GOT3 (cell line): ENCODE measurements at places on chromosomes 1 and 21.

DNA sequence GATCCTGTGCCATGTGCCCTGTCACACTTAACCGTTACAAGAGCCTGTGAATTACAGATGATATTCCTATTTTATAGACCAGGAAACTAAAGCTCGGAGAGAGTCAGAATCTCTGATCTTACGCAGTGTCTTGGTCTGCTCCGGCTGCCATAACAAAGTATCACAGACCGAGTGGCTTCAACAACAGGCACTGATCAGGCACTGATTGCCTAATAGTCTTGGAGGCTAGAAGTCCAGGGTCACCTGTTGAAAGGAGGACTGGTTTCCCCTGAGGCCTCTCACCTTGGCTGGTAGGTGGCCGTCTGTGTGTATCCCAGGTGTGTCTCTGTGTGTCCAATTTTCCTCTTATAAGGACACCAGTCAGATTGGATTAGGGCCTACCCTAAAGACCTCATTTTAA lies 31.5 kb upstream of the KCNE2 start:
- no peak for DNase-seq

GRCh38 chr1:178142806-178143205 lies 48.9 kb downstream of the RASAL2 start:
- DNase-seq = no peak

DNA sequence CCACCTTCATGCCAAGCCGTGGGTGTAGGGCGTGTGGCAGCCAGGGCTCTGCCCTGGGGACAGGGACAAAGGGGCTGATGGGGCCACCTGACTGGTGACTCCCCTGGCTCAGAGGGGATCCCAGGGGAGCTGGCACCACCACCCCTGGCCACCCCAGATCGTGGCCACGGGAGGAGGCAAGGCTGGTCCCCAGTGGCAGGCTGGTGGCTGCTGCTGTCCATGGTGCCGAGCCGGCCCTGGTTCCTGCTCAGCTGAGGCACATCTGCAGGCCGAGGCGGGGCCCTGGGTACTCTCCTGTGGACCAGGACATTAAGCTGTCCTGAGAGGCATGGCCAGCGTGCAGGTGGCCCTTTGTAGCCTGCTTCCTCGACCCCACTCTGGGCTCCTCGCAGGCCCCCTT lies 6.5 kb downstream of the PLCH2 start:
- no peak for DNase-seq

GRCh38 chr1:200316148-200316803 lies 93.6 kb downstream of the ZNF281 start:
- no peak for DNase-seq

DNA sequence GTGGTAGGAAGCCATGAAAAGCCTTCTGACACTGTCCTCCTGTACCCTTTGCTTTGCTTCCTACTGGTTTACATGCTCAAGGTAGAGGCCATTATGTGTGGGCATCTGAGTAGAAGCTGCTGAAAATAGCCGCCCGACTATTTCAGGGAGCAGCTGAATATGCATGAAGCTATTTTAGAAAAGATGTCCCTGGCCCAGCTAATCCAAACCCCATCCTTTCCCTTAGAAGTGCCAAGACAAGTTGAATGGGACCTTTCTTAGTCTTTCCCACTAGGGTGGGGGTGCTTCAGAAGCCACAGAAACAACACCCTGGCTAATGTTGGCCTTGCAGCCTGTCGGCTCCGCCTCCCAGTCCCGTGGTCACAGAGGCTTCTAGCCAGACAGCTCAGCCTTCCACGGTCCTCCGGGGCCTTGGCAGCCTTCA lies 205.1 kb upstream of the EDN2 start:
- DNase-seq = no peak

GRCh38 chr1:171828794-171829193 lies 12.5 kb upstream of the DNM3 start:
- no peak for DNase-seq
